ENCODE measurements at places on chromosomes 12 and 14.

GRCh38 chr12:107533218-107533617 is 152.4 kb upstream of the PWP1 start:
- DNase-seq = no peak

- no peak for DNase-seq
These were observed 22.2 kb downstream of the SFSWAP start for GRCh38 chr12:131732996-131733615.

DNA sequence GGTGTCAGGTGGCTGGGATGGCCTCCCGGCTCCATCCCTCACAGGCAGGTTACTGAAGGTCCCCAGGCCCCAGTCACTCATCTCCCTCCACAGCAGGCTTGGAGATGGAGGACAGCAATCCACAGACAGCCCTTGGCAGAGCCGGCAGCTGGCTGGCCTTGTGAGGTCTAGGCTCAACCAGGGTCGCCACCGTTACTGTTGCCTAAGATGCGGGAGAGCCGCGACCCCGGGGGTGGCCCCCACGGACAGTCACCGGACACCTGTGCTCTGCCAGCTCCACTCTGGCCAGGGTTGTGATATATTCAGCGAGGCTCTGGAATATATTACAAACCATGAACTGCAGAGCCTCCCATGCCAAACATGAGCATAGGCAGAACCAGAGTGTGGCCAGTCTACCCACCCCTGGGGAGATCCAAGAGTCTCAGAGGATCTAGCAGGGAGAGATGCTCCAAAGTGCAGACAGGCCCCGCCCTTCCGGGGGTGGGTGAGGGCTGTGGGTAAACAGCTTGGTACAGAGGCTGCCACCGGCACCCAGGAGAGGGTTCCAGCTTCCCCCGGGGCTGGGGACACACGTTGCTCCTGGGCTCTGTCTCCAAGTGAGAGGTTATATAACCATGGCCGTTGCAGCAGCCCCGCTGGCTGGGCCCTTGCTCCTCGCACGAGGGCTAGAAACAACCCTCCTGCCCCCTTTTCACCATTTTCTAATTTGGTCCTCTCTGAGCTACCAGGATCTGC is 55.9 kb upstream of the DIO3 start:
- no peak for DNase-seq

DNA sequence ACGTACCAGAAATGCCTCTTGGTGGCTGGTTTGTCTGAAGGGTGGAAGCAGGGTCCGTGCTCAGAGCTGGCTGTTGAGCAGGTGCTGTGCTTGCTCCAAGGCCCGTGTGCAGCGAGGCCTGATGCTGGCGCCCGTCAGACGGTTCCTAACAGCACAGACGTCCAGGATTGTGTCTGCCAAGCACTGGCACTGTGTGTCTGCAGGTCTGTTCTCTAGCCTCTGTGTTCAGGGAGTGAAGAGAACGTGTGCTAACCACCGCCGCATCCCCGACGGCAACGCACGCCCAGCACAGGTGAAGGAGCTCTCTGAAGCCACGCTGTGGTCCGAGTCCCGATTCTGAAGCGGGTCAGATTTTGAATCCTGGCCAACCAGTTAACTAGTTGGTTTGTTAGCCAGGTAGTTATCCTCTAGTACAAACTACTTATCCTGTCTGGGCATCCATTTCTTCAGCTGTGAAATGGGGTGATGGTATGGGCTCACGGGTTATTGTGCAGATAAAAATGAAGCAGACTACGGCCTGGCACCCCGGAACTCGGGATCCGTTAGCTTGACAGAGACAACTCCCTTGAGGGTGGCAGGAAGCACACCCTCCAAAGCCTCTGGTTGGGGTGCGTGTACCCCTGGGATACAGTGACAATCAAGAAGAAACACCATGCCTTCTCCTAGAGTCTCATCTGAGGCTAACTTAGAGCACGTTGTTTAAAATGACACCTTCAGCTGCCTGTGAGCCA is 18.6 kb upstream of the TDRD9 start:
- no peak for DNase-seq

- DNase-seq = no peak
These were observed 1.9 kb downstream of the CCNB1IP1 start for GRCh38 chr14:20331053-20331613.

DNA sequence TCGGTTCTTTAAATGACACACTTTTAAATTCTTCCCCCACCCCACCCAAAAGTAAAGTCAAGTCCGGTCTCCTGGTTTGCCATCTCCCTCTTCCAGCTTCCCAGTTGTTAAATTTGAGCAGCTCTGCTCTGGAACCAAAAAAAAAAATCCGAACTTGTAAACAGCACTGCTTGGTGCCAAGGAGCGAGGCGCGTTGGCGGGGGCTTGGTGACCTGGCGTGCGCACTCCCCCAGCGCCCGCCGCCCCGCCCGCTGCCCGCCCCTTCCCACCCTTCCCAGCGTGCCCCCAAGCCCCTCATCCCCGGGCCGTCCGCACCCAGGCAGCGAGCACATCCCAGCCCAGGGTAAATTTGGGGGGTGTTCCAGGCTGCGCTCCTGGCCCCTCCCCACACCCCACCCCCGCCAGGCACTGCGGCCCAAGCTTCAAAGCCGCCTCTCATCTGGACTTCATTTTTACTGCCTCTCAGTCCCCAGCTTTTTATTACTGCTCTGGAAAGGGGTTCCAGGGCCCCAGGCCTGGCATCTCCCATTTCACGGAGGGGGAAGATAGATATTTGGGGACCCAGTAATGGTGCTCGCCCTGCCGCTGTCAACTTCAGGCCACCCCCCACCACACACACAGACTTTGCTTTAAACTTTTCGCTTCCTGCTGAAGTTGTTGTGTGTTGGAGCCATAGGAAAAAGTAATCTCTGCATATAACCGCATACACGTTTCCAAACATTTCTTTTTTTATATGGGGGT is 11.7 kb upstream of the ITGB7 start:
- DNase-seq = peak; percentile 64

DNA sequence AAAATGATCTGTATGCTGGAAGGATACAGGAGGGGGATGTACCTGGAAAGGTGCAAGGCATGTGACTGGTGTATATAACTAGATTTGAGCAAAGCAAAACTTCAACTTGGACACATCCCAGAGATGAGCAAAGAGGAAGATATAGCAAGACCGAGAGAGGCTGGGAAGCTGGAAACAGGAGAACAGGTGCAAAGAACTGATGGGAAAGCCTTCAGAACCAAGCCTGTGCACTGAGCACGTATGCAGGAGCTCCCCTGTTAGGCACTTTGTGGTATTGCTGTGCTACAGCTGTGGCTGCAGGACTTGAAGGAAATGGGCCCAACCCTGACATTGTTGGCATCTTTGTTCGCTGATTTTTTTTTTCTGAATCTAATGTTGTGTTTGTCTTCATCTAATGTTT is 120.7 kb upstream of the PWP1 start:
- DNase-seq = no peak

DNA sequence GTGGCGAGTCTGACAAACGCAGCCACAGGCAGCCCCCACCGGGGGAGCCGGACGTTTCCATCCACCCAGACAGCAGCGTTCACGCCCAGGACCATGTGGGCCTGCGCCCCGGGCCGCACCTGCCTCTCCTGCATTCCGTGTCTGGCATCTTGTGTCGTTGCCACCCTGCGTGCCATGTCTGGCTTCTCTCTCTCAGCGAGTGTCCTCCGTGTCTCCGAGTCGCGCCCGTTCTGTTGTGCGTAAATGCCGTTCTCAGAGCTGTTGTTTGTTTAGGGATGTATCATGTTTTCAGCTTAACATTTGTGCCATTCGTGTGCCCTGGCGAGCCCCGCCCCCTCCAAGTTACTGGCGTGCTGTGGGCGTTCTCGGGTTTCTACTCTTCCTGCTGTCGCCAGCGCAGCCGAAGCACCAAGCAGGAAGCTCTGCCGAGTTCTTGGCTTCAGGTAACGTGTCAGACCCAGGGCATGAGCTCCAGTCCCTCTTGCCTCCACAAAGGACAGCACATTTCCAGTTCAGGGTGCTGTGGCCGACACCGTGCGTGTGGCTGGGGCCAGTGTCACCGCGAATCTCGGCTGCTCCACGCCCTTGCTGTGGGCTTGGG is 34.6 kb downstream of the NOC4L start:
- no peak for DNase-seq

- DNase-seq = no peak
These were observed 18.9 kb upstream of the CARMIL3 start for GRCh38 chr14:24032727-24033418.

GRCh38 chr12:94834036-94834625 is 169.4 kb downstream of the NDUFA12 start:
- DNase-seq = no peak

GRCh38 chr12:108247130-108247529 is 92.0 kb downstream of the CMKLR1 start:
- no peak for DNase-seq

DNA sequence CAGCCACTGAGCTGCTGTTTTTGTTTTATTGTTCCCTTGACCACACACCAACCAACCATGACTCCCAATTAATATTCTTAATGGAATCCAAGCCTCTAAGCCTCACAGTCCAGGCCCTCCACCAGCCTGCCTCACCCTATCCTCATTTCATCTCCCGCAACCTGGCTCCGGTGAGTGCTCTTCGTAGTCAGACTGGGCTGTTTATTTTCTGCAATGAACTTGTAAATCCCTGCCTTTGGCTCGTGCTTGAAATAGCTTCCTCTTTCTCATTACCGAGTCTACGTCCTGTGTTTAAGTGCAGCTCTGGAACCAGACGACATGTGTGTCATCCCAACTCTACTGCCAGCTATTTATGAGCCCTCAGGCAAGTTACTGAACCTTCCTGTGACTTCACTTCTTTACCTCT is 12.4 kb upstream of the ETFBKMT start:
- no peak for DNase-seq

DNA sequence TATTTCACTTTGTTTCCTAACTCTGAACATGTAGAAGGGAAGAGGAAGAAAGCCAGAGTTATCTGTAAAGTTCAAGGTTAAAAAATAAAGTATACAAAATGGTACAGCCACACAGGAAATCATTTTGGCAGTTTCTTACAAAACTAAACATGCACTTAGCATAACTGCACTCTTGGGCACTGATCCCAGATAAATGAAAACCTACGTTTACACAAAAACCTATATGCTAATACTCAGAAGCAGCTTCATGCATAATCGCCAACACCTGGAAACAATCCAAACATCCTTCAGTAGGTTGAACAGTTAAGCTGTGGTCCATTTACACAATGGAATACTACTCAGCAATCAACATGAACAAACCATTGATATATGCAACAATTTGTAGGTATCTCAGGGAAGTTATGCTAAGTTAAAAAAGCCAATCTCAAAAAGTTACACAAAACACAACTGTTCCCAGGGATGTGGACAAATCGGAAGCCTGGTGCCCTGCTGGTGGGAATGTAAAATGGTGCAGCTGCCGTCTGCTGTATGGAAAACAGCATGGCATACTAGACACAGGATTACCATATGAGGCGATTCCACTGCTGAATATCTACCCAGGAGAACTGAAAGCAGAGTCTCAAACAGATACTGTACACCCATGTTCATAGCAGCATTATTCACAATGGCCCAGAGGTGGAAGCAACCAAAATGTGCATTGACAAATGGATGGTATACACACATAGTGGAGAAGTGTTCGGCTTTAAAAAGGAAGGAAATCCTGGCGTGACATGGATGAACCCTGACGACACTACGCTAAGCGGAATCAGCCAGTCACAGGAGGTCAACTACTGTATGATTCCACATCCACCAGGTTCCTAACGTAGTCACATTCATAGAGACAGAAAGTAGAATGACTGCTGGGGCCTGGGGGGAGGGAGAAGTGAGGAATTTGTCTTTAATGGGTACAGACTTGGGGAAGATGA is 37.7 kb downstream of the NRDE2 start:
- DNase-seq = no peak

GRCh38 chr12:65892841-65893251 is 68.6 kb downstream of the HMGA2 start:
- no peak for DNase-seq

GRCh38 chr12:119389687-119390086 is 55.2 kb downstream of the CCDC60 start:
- no peak for DNase-seq

DNA sequence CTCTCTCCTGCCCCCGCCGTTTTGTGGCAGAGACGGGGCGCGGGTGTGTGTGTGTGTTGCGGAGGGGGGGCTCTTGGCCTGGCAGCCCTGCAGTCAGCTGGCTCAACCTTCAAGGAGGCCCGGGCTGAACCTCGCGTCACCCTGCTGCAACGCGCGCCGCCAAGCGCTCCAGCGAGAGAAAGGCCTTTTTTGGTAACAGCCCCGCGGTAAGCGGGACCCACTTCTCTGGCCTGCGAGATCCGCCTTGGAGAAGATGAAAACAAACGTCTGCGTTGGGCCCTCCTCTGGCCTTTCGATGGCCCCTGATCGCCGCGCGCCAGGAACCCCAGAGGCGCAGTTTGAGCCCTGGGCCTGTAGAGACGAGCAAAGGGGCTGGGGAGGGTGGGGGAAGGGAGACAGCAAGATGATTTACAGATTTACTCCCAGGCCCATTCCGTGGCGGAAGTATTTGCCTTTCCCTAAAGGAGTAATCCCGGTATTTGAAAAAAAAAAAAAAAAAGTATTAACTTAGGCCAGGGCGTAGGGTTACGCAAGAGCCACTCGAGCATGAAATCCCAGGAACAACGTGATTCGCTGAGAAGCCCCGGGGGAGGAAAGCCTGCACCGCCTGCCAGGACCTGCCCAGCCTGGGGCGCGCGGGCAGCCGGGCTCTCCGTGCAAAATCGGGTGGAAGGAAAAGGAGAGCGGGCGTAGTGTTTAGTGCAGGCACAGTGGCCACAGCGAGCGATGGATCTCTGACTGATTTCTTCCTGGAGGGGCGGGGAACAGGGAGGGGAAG is 4.5 kb upstream of the IRF2BPL start:
- DNase-seq = peak; percentile 99

DNA sequence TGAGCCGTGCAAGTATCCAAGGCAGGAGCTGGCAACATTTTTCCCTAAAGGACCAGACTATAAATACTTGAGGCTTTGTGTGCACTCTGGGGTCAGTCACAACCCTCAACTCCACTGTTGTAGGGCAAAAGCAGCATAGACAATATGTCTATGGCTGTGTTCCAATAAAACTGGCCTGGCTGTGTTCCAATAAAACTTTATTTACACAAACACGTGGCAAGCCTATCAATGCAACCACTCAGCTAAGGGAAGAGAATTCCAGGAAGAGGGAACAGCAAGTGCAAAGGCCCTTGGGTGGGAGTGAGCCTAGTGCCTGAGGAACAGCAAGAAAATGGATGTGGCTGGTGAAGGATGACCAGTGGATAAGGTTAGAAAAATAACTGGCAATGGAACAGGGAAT is 11.3 kb upstream of the FAM181A start:
- DNase-seq = no peak
